Vagina (tissue), 2 donors: ENCODE measurements at places on chromosomes 2 and 18. TPM values are rescaled to one million over a fixed set of nuclear protein-coding genes. Genes with fewer than 3 reads are reported as not detected.

The TMEM182 gene
- 2.2 TPM for total RNA-seq

The HOXD9 gene
- 12.5 TPM for total RNA-seq

The TRIP12 gene
- 162 TPM for total RNA-seq

The DCDC2C gene
- total RNA-seq, result not detected

The SKA1 gene
- total RNA-seq, result 0.74 TPM

The ALK gene
- total RNA-seq, result 0.74 TPM

The CEBPZOS gene
- total RNA-seq, result 23.6 TPM

The SOCS6 gene
- total RNA-seq, result 16.0 TPM

The DSG1 gene
- 122 TPM for total RNA-seq

The CAPN14 gene
- 4.7 TPM for total RNA-seq

The MC4R gene
- total RNA-seq, result not detected

The TNS1 gene
- 216 TPM for total RNA-seq

The SPP2 gene
- total RNA-seq, result not detected

The MAP2 gene
- total RNA-seq, result 15.5 TPM

The GKN1 gene
- total RNA-seq, result not detected

The STON1 gene
- total RNA-seq, result 48.1 TPM
